ENCODE measurements at places on chromosomes 1 and 21. TPM values are rescaled to one million over a fixed set of nuclear protein-coding genes. Genes with fewer than 3 reads are reported as not detected.

Gene DMRTA2
- total RNA-seq = not detected

Gene SIK1
- total RNA-seq = 107 TPM

Gene TMPRSS2
- 9.3 TPM for total RNA-seq

GRCh38 chr1:115620453-115620852 lies 21.3 kb upstream of the VANGL1 start:
- DNase-seq = no peak

DNA sequence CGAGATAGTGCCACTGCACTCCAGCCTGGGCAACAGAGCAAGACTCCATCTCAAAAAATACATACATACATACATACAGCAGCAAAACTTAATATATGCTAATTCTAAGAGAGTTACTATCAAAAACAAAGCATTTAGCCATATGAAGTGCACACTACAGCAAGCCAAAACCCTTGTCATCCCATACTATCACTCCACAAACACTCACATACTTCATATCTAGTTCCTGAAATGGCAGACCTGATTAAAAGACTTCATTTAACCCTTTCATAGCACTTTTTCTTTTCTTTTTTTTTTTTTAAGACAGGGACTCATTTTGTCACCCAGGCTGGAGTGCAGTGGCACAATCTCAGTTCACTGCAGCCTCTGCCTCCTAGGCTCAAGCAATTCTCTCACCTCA lies 65.6 kb downstream of the COP1 start:
- DNase-seq = no peak

GRCh38 chr1:175341631-175342429 lies 149.3 kb upstream of the KIAA0040 start:
- DNase-seq = no peak

DNA sequence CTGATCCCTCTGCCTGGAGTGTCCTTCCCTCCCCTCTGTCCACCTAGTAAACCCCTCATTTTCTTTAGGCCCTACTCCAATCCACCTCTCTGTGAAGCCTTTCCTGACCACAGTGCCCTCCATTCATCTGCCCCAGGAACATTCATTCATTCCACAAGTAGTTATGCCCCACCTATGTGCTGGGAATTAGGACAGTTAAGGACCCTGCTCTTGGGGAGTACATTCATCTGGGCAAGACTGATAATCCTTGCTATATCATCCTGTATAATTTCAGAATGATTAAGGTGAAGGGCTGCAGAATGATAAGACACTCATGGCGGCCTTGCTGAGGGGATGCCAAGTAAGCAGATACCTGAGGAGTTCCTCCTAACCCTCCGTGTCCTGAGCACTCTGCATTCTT lies 10.3 kb upstream of the FAM20B start:
- DNase-seq = no peak

DNA sequence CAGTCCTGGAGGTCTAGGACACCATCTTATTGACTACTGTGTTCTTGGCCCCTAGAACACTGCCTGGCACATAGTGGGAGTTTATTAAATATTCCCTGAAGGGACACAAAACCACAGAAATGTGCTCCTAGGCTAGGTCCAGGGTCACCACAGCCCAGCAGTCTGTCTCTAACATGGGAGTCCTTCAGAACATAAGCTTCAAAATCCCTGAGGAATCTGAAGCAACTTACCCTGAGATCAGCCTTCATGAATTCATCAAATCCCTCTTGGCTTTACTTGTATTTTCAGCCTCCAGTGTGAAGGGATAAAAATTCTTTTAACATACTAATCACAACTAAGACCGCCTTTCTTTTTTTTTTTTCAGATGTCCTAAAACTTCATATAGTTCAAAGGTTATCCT lies 32.7 kb upstream of the BCAR3 start:
- no peak for DNase-seq

DNA sequence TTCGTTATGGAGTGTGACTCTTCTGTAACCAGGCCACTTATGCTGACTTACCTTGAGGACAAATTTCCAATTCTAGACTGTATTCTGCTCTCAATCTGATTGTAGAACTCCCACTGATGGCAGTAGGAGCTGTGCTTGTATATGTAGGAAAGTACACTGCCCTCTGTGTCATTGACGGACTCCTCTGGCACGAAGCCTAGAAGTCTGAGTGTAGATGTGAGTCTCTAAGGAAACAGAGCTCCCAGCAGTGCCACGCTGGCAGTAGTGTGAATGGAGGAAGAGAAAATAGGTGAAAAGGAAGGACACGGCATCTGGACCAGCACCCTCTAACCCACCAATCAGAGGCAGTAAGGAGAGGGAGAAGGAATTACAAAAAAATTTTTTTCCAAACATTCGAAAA lies 130.4 kb upstream of the ADGRL2 start:
- DNase-seq = peak; percentile 96

Gene BRDT
- total RNA-seq = not detected

Gene SPRR2B
- total RNA-seq = not detected

DNA sequence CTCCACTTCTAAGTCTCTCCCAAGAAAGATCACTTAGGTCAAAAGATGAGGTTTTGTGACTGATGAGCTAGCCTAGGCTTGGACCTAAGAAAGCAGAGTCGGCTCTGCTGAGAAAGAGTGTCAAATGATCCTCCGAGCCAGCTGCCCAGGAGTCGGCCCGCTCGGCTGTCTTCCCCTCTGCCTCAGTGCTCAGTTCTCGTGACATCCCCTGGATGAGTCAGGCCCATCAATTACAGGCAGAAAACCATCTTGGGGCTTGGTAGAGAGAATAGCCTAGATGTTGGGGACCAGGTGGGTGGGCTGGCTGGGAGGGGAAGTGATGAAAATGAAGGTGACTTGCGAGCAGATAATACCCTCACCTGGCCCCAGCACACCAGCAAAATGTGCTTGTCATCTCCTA lies 60.5 kb downstream of the SLC66A1 start:
- no peak for DNase-seq

Gene CELA3A
- total RNA-seq = not detected

Gene PPIAL4G
- total RNA-seq = not detected

DNA sequence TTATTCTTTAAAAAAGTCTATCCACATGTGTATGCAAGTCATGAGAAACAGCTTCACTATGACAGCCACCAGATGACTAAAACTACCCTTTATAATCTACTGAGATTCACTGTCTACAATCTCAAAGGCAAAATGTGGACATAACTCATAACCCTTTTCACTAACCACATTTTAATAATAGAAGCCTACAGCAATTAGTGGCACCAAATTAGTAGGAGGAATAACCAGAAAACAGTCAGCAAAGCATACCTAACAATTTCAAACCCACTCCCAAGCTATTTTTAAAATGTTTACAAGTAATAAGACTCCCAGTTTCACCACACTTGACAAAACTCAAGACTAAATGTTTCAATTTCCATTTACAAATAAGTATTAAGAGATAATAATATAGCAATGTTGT lies 442.9 kb downstream of the PTPRC start:
- no peak for DNase-seq

DNA sequence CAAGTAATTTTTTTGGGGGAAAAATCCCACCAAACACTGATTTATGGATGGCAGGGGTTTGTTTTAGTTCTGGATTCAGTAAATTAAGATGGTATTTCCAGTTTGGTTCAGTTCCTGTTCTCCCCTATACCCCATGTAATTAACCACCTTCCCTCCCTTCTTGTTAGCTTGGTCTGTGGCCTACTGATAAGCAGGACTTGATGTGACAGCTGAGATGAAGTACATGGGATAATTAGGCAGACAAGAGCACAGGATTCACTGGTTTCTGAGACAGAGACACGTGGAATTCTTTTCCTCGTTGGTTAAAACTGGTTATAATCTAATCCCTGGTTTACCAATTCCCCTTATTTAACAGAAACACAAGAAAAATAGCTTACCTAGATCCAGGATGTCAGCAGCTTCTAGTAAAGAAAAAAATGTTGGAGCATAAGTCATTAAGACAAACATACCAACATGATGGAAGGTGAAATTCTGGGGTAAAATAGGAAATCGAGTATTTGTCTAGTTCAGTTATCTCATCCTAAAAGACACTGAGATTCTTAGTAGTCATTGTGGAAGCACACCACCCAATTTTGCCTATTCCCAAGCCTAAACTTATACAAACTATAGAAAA lies 81.5 kb downstream of the SCMH1 start:
- DNase-seq = no peak

Measured in PC-3 (cell line).